PC-9 (cell line): ENCODE measurements at places on chromosomes 1 and 21.

- no peak for DNase-seq
Measured at GRCh38 chr1:182476625-182477024, 26.7 kb downstream of the RGSL1 start.

DNA sequence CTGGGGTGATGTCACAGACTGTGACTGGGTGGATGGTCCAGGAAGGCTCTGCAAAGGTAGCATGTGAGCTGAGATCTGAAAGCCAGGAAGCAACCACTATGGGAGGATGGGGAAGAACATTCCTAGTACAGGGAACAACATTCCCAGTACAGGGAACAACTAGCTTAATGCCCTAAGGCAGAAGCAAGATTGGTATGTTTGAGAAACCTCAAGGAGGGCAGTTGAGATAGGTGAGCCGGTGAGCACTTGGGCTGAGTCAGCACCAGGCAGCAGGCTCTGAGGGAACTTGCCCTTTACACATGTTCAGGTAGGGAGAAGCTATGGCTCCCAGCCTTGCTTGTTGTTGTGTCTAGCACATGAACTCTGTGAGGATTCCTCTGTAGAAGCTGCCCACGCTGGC, 24.2 kb upstream of the CACNA1E start:
- DNase-seq: no peak

GRCh38 chr1:100396651-100397050, 44.3 kb downstream of the CDC14A start:
- no peak for DNase-seq

DNA sequence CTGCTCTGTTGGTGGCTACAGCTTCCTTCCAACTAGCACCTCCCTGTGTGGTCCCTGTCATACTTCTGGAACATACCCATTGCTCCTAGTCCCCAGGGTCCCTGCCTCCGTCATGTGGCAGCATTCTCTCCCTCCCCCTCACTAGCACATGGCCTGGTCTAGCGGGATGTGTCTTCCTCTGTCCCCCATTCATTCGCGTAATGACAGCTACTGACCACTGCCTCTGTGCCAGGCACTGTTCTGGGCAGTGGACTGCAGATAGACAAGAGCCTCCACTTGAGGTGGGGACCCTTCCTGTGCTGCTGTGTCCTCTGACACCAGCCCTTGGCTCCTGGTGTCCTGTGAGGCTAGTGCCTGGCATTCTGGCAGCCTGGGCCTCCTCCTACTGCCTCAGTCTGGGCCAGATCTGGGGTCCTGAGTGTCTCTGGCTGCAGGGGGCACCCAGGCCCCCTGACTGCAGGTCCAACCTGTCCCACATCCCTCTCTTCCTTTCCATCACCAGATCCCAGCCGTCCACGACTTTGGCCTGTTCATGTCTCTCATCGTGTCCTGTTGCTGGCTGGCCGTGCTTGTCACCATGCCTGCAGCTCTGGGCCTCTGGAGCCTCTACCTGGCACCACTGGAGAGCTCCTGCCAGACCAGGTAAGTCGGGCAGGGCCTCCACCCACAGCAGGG, 38.1 kb downstream of the DISP3 start:
- no peak for DNase-seq

- DNase-seq: no peak
Measured at GRCh38 chr1:152811050-152811449, 721 bp upstream of the LCE1B start.

DNA sequence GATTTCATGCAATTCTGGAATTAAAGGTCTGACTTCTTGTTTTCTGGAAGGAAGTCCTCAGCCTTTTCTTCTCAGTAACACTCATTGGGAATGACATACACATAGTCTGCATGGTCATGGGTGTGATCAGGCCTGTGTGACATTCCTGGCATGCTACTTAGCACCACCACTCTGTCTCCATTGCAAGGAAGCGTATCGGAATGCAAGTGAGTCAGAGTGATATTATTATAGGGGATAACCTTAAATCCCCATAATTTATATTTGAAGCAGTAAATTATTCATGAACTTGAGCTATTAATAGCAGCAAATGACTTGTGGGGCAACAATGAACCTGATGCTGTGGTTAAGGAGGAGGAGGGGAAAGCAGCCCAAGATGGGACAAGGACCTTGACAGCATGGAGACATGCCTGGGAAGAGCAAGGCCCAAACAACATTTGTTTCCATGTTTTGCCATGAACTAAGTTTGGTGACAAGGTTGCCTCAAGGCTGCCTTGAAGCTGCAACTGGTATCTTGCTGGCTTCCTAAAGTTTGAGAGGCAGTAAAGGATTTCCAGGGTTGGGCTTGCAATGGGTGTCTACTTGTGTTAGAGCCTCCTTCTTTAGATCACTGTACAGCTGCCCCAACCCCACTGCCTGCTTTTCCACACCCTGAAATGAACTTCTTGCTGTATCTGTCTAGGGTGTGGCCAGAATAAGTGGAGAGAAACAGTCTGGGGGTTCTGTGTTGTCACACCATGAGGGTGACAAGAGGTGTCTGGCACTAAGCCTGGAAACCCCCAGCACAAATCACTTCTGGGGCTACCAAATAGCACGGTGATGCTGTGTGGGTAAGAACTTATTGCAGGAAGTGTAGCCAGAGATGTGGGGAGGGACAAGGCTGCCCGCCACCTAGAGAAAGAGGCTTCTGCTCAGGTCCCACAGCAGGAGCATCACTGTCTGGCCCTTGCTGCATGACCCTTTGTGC, 4.6 kb downstream of the MAB21L3 start:
- DNase-seq: peak; percentile 33

DNA sequence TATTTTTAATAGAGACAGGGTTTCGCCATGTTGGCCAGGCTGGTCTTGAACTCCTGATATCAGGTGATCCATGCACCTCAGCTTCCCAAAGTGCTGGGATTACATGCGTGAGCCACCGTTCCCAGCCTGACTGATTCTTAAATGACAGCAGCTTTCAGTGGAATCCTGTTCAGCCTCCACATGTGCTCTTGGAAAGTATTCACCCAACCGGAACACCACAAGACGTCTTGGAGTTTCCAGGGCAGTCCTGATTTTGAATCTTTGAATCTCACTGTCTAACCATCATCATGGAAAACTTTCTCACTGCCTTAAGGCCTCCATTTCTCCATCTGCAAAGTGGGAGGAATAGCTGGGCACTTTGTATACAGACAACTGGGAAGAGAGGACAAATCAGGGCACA, 58.1 kb upstream of the ITPKB start:
- DNase-seq: no peak

GRCh38 chr1:53156783-53157182, 14.3 kb upstream of the SLC1A7 start:
- DNase-seq: no peak

GRCh38 chr1:206467915-206468314, 2.4 kb upstream of the IKBKE start:
- no peak for DNase-seq

DNA sequence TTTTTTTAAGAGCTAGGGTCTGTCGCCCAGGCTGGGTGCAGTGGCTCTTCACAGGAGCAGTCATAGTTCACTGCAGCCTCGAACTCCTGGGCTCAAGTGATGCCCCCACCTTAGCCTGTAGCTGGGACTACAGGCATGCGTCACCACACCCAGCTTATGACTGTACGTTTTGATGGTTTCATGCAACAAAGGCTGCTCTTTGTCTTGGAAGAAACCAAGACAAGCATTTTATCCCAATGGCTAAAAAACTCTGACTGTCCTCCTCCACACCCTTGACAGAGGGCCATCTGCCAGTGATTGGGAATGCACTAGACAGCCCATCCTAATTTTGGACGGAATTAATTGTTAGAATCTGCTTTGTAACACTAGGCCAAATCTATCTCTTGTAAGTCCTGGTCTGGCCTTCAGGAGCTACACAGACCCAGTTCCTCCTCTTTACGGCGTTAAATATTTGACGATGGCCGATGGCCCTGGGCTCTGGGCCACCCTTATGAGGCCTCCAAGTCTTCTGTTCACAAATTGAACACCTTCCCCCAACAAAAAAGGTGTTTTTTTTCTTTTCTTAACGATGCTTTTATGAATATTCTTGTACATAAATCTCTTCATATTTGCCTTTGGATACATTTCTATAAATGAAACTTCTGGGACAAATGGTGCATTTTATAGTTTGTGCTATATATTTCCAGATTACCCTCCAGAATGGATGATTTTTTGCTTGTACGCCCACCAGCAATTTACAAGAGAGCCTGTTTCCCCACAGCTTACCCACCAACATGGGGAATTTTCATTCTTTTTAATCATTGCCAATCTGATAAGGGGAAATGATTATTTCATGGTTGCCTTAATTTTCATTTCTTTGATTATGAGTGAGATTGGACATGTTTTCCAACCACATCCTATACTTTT, 104.8 kb upstream of the SLC25A33 start:
- DNase-seq: no peak

- DNase-seq: no peak
Measured at GRCh38 chr21:25562660-25563059, 44.6 kb downstream of the MRPL39 start.

- peak; percentile 90 for DNase-seq
Measured at GRCh38 chr1:183702087-183702812, 49.1 kb upstream of the APOBEC4 start.

DNA sequence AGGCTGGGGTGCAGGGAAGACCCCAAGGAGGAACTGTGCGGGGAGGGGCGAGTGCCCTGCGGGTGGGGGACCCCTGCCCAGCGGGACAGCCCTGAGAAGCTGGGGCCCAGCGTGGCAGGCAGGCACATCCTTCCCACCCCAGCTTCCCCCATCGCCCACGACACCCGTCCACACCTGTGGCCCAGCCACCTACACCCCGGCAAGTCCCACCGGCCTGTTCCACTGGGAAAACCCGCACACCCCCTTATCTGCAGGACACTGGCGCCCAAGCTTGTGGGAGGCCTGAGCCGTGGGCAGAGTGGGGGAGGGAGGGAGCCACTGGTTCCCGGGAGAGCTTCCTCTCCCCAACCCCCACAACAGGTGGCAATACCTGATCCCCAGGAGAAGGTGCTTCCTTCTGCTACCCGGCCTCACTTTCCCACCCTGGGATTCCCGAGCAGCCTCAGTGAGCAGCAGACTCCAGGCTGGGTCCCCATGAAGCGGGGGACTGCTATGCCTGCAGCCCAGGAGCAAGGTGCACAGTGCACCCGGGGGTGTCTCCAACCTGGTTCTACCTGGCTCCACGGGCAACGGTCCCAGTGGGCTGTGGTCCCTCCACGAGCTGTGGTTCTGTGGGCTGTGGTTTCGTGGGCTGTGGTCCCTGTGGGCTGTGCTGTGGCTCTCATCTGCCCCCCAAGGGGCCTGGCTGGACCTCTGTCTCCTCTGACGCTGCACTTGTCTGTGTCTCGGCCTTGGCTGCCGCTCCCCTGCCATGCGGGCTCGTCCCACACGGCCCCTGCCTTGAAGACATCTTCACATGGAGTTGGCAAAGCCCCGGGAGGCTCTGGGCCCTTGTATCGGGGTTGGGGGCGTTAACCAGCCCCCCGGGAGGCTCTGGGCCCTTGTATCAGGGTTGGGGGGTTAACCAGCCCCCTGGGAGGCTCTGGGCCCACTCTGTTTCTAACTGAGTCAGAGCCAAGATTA, 37.8 kb upstream of the POFUT2 start:
- DNase-seq: no peak

- no peak for DNase-seq
Measured at GRCh38 chr1:82099170-82099569, 298.4 kb downstream of the ADGRL2 start.

GRCh38 chr1:244642526-244642925, 10.4 kb upstream of the DESI2 start:
- DNase-seq: no peak

- no peak for DNase-seq
Measured at GRCh38 chr1:194931166-194931565, 1677.1 kb downstream of the KCNT2 start.

DNA sequence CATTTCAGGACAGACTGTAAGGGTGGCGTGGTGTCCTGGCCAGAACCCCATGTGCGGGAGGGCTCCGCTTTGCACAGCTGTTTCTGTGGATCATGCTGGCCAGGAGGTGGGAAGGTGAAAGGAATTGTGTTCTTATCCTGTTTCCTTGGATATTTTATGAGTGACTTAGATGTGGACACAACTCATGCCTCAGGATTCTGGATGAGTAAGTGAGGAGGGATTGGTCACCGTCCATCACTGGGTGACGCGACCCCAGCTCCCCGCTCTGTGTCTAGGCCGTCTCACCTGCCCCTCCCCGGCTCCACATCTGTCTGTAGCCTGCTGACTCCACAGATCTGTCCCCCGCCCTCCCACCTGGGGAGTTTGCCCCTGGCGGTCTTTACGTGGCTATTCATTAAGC, 48.8 kb downstream of the PIK3CD start:
- peak; percentile 56 for DNase-seq

DNA sequence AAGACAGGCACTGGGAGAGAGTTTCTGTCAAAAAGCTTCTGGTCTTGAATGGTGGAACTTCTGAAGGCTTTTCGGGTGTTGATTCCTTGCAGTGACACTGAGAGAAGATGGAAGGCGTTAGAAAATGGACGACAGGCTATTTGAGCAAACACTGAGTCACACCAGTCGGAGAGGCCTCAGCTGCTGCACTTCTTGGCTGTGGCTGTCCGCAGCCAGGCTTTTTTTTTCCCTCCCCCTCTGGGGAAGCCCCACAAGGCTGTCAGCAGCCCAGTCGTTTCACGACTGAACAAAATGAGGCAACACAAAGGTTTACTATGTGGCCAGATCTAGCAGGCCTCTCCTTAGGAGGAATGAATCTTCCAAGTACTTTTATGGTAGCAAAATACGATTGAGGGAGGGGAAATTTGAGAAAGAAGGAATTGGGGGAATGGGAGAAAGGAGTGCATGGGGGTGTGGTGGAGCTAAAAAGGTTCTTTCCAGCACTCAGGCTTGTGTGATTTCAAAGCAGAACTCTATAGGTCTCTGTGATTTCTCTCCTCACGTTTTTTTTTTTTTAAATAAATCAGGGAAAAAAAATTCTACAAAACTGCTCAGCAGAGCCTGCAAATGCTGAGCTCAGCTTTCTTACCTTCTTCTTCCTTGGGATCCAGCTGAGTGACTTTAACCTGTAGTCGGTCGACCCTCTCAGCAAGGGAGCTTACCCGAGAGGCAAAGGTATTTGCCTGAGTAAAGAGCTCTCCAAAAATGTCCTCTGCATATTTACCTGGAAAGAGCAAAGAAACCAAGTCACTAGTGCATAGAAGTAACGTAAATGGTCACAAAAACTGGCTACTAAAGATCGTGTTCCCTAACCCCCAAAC, 26.1 kb downstream of the GPR3 start:
- no peak for DNase-seq

- no peak for DNase-seq
Measured at GRCh38 chr1:234208351-234208750, 164.9 kb upstream of the COA6 start.

DNA sequence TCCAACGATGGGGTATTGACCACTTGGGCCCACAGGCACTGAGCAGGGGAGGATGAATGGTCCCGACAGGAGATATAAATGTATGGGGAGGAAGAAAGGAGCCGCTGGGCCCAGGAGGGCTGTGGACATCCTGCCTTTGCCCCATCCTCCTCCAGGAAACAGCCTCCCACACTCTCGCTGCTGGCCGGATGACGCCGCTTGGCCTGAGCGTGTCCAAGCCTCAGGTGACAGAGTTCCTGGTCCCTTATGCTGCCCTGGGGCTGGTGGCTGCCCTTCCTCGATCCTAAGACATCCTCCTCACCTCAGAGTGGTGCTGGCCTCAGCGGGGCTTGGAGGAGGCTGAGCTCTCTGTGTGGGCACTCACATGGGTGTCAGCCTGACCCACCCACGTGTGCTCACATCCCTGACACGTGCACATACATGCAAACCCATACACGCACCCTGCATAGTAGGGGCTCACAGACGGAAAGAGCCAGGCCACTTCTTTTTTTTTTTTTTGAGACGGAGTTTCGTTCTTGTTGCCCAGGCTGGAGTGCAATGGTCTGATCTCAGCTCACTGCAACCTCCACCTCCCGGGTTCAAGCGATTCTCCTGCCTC, 5.9 kb upstream of the SERINC2 start:
- DNase-seq: no peak
